ENCODE measurements at places on chromosomes 1 and 21.

DNA sequence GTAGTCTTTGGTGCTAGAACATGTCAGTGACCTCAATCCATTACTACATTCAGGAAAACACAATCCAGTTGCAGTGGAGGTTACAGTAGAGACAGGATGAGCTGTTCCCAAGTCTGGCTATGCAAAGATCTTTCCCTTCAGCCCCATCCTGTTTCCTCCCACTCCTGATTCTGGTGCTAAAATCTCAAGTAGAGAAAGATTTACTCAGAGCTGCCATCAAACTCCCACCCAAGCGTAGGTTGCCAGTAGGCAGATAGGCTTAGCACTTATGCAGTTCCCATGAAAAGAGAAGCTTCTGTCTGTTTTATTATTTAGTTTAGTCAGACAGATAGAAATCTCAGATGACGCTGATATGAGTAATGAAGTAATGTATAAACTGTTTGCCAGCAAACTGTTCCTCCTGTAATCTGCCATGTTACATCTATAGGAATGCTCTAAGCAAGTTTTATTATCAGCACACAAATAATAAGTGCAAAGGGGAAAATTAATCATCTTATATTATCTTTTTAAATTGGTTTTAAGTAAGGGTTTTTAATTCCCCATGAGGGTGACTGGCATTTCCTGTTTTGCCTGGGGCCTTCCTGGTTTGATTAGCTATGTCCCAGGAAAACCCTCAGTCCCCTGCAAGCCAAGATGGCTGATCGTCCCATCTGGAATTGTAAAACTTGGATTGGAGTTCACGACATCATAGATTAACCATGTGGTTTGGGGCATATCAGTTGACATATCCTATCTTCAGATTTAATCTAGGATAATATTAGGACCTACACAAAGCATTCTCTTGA is 188.3 kb upstream of the PALMD start:
- no peak for DNase-seq

- DNase-seq: no peak
Observed at GRCh38 chr1:41810446-41810845, 108.3 kb downstream of the HIVEP3 start.

- peak; percentile 58 for DNase-seq
Observed at GRCh38 chr1:229258031-229258756, 12.7 kb upstream of the RAB4A start.

DNA sequence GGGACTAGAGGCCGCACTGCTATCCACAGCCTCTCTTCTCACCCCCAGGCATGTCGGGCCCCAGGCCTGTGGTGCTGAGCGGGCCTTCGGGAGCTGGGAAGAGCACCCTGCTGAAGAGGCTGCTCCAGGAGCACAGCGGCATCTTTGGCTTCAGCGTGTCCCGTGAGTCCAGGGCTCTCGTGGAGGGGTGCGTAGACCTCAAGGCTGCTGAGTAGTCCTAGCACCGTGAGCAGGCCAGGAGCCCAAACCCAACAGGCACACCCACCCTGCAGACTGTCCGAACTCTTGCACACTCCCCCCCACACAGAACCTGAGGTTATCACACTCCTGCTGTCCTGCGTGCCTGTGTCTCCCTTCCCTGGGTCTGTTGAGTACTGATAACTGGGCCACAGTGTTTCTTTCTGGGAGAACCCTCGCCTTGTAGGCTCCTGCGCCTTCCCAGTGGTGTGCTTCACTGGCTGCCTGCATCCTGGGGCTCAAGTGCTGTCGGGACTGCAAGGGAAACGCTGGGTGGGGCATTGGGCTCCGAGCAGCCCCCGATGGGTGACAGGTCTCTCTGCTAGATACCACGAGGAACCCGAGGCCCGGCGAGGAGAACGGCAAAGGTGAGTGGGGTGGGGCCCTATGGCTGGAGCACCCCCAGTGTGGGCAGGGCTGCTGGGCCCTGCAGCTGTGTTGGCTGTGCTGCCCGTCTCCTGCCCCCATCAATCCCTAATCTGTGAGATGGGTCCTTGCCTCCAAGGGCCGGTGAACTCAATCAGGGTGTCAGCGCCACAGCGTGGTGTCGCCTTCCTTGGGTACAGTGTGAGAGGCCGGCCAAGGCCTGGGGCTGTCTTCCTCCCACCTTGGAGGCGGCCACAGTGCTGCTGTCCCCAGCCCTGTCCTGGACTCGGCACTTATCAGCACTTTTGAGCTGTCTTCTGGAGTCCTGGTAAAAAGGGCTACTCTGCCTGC is 4.0 kb upstream of the GJC2 start:
- DNase-seq: no peak

DNA sequence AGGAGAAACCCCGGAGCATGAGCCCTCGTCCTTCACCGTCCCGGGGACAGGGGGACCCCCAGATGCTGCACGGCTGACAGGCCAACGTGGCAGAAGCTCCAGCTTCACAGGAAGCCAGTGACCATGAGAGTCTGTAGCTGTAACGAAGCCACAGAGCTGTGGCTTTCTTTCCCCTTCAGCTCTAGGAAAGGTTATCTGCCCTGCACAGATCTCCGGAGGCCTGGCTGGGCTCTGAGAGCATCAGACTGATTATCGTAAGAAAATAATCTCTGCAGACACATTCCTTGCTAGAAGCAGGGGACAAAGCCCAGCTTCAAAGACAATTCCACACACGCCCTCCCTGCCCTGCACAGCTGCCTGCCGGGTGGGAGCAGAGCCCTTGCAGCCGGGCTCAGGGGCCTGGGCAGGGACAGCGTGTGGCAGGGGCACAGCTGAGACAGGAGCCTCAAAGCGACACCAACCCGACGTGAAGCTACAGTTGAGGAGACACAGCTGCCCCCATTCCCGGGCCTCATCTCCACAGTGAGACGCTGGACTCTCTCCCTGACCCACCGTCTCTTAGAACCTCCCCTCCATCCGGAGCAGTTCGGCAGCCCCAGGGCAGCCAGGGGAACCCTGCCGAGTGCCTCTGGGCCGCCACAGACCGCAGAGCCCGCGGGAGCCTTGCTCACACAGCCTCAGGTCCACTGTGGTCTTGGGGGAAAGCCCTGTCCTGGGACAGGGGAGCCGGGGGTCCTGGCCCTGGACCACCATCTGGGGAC is 30.6 kb downstream of the POFUT2 start:
- no peak for DNase-seq

DNA sequence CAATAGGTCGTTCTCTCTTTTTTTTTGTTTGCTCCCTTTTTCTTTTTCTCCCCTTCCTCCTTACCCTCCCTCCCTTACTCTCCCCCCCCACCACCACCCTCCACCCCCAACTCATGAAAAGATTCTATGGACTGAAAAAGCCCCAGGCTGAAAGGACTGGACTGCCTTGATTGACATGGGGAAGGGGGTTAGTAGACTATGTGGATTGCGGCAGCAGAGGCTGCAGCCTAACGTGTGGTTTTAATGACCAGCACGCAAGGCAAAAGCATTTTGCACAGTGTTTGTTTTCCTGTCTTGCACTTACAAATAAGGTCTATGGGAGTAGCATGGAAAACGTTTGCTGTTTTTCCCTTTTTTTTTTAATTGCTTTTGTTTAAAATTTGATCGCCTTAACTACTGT is 5.5 kb downstream of the ZBTB18 start:
- DNase-seq: no peak

- no peak for DNase-seq
Observed at GRCh38 chr1:82731216-82731615, 930.5 kb downstream of the ADGRL2 start.

- no peak for DNase-seq
Observed at GRCh38 chr1:236458996-236459395, 64.8 kb upstream of the LGALS8 start.

- no peak for DNase-seq
Observed at GRCh38 chr1:39109644-39110043, 83.5 kb downstream of the NDUFS5 start.

GRCh38 chr1:99305626-99306025 is 41.3 kb downstream of the PLPPR4 start:
- DNase-seq: no peak

DNA sequence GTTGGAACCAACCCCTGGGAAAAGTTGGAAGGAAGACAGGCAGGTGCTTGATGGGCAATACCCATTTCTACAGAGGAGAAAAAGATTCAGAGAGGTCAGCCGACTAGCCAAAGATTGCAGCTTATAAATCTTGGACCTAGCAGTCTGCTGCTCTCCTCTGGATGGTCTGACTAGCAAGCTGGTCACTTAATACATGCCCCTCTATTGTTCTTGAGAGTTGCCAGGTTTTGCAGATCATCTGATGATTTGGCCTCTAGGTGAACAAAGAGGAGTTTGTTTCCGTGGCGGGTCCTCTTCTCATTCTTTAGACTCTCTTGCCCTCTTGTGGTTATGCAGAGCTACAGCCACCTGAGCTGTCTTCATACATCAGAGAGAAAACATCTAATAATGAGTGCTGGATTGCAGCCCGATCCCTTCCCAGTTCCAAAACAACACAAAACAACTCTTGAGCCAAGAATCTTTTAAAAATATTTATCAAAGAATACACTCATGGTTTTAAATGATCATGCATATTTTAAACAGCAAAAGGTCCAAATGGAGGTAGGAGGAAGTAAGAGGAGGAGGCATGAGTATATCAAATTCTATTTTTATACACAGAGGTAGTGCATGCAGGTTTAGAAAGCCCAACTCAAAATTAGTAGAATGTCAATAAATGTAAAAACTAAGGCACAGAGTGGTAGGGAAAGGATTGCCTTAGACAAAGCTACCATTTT is 115.7 kb downstream of the SLC30A10 start:
- peak; percentile 85 for DNase-seq

DNA sequence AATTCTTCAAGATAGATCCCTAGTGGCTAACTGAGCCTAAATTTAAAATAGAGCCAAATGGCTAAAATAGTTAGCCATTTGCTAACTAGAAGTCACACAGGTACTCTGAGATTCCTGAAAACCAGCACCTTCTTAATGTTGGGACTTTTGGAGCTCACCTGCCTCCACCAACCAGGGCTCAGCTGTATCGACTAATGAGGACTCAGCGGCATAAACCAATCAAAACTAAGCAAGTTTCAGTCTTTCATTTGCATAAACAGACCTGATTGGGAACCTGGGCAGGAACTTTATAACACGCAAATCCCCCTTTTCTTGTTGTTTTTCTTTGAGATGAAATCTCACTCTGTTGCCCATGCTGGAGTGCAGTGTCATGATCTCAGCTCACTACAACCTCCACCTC is 28.5 kb downstream of the TNFRSF9 start:
- no peak for DNase-seq

GRCh38 chr1:93758842-93759515 is 77.3 kb upstream of the BCAR3 start:
- DNase-seq: no peak

DNA sequence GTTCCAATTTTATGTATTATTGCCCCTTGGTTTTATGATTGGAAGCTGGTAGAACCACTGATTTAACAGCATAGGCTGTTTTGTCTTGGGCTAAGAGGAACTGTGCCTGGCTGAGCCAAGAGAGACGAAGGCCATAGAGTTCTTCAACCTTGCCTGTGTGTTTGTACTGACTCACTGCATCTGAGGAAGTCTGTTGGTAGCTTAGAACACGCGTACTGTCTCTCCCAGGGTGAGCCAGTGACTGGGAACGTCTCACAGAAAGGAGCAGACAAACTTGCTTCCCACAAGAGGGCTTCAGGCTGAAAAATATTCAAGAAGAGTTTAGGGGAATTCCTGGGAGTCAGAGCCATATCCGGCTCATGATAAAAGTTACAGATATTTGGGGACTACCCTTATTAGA is 14.9 kb downstream of the TMEM51 start:
- DNase-seq: no peak

DNA sequence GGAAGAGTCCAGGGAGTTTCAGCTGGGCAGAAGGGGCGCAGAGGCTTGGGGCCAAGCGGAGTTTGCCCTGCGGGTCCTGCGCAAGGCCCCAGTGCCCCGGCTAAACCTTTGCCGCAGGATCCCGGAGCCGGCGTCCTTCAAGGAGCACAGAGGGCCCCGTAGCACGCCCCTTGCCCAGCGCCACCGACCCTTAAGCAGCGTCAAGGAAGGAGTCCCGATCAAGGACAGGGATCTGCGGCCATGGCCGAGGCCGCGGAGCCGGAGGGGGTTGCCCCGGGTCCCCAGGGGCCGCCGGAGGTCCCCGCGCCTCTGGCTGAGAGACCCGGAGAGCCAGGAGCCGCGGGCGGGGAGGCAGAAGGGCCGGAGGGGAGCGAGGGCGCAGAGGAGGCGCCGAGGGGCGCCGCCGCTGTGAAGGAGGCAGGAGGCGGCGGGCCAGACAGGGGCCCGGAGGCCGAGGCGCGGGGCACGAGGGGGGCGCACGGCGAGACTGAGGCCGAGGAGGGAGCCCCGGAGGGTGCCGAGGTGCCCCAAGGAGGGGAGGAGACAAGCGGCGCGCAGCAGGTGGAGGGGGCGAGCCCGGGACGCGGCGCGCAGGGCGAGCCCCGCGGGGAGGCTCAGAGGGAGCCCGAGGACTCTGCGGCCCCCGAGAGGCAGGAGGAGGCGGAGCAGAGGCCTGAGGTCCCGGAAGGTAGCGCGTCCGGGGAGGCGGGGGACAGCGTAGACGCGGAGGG is 520 bp downstream of the CLIC6 start:
- DNase-seq: no peak

DNA sequence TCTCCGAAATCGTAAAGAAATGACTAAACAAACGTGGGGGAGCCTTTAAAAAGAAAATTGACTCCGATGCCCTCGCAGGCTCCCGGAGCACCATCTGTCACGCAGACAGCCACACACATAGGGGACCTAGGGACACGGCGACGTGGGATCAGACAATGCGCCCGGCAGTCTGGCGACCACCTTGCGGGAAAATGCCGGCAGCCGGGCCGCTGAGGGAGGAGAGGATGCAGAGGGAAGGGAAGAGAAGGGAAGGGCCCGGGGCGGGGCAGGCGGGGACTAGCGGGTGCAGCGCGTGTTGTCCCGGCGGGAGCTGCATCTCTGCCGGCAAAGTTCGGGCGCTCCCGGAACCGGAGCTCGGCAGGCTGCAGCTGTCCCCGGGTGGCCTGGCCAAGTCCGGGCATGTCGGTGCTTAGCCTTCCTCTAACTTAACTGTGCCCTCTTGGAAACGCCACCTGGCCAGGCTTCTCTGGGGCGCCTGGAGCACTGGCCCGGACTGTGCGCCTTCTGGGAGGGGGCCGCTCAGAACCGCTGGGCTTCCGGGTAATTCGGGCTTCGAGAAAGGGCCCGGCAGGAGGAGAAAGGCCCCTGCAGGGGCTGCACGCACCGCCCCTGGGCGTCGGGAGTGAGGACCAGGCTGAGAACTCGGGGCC is 1.8 kb downstream of the NHLH2 start:
- DNase-seq: peak; percentile 59

GRCh38 chr1:114979278-114979891 is 50.2 kb upstream of the TSHB start:
- peak; percentile 50 for DNase-seq

DNA sequence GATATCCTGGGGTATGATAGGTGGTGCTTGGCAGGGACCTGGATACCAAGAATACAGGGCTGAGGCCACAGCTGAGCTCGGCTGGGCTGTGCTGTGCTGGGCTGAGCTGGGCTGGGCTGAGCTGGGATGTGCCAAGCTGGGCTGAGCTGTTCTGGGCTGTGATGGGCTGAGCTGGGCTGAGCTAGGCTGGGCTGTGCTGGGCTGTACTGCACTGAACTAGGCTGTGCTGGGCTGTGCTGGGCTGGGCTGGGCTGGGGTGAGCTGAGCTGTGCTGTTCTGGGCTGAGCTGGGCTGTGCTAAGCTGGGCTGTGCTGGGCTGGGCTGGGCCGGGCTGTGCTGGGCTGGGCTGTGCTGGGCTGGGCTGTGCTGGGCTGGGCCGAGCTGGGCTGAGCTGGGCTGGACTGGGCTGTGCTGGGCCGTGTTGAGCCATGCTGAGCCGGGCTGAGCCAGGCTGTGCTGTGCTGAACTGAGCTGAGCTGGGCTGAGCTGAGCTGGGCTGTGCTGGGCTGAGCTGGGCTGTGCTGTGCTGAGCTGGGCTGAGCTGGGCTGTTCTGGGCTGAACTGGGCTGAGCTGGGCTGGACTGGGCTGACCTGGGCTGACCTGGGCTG is 94.7 kb upstream of the ACTRT2 start:
- no peak for DNase-seq
